ENCODE measurements at places on chromosomes 5 and 9.

DNA sequence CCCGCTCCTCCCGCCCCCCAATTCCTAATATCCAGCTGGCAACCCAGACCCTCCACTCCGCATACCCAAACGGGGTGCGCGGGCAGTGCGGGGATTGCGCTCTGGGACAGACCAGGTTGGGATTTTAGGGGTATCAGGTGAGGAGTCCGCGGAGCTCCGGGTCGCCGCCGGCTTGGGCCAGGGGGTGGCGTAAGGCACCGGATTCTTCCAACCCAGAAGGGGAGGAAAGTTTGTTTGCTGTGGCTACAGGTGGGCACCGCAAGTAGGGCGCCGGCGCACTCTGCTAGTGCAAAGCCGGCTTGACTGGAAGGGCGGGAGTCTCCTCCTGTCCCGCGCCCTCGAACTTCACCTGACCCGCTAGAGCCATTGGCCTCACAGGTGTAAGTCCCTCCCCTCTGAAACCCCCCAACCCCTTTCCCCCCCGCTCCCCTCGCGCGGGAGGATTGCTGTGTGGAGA is 709 bp downstream of the IQGAP2 start:
- DNase-seq, result peak; percentile 56

DNA sequence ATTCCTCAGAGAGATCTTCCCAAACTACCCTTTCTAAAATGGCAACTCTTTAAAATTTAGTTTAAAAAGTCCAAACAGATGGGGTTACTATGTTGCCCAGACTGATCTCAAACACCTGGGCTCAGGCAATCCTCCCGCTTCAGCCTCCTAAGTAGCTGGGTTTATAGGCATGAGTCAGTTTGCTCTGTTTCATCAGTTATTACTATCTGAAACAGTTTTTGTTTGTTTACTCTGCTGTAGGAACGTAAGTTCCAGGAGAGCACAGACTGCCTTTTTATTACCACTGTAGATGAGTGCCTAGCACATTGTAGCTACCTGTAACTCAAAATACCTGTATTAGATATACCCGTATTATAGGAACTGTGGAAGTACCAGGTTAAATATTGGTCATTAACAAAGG is 89.4 kb downstream of the UHRF2 start:
- DNase-seq, result no peak

DNA sequence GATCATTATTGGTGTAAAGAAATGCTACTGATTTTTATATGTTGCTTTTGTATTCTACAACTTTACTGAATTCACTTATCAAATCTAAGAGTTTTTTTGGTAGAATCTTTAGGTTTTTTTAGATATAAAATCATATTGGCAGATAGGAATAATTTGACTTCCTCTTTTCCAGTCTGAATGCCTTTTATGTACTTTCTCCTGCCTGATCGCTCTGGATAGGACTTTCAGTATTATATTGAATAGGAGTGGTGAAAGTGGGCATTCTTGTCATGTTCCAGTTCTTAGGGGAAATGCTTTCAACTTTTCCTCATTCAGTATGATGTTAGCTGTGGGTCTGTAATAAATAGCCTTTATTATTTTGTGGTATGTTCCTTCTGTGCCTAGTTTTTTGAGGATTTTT is 8.3 kb downstream of the AHRR start:
- no peak for DNase-seq

- no peak for DNase-seq
Measured at GRCh38 chr5:35963381-35963843, 25.0 kb upstream of the CAPSL start.

- no peak for DNase-seq
Measured at GRCh38 chr9:131609099-131609830, 63.9 kb downstream of the PRRT1B start.

GRCh38 chr9:5870691-5871090 is 20.0 kb upstream of the MLANA start:
- no peak for DNase-seq

- DNase-seq, result no peak
Measured at GRCh38 chr9:37025071-37025822, 8.8 kb downstream of the PAX5 start.

- no peak for DNase-seq
Measured at GRCh38 chr9:114449236-114449635, 56.0 kb downstream of the WHRN start.

GRCh38 chr5:5419291-5420210 is 2.9 kb upstream of the ICE1 start:
- DNase-seq, result no peak

- DNase-seq, result no peak
Measured at GRCh38 chr9:79660615-79661014, 88.8 kb downstream of the TLE4 start.

- no peak for DNase-seq
Measured at GRCh38 chr5:22596404-22596970, 256.7 kb downstream of the CDH12 start.

- DNase-seq, result no peak
Measured at GRCh38 chr5:172362755-172363154, 79.2 kb upstream of the UBTD2 start.

DNA sequence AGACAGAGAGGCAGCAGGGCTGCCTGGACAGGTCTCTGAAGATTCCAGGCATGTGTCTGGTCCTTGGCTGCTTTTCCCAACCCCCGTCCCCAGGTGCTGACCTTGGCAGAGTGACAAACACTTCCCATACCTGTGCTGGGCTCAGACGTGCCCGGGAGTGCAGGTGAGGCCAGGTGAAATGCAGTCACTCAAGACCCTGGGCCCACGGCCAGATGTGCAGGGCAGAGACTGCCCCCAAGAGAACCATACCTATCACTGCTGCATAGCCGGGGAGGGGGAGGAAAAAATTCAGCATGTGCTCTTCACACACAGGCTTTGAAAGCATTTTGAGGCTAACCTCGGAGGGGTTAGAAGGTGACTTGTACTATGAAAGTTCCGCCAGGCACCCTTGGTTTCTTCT is 22.6 kb downstream of the CCNJL start:
- DNase-seq, result no peak

DNA sequence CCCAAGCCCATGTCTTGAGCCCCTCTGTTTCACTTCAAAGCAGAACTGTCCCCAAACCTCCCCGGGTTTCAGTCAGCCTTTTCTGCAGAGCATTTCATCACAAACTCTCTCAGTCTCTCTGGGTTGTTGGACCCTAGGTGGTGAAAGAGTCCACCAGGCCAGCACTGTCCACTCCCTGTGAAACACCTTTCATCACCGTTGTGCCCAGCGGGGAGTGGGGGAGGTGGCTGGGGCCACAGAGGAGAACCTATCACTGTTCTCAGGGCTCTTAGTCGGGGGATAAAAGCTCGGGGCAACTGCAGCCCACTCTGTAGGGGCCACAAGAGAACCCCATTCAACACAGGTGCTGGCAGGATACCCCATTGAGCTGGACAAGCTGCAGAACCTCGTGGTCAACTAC is 5.4 kb upstream of the RABL6 start:
- no peak for DNase-seq

DNA sequence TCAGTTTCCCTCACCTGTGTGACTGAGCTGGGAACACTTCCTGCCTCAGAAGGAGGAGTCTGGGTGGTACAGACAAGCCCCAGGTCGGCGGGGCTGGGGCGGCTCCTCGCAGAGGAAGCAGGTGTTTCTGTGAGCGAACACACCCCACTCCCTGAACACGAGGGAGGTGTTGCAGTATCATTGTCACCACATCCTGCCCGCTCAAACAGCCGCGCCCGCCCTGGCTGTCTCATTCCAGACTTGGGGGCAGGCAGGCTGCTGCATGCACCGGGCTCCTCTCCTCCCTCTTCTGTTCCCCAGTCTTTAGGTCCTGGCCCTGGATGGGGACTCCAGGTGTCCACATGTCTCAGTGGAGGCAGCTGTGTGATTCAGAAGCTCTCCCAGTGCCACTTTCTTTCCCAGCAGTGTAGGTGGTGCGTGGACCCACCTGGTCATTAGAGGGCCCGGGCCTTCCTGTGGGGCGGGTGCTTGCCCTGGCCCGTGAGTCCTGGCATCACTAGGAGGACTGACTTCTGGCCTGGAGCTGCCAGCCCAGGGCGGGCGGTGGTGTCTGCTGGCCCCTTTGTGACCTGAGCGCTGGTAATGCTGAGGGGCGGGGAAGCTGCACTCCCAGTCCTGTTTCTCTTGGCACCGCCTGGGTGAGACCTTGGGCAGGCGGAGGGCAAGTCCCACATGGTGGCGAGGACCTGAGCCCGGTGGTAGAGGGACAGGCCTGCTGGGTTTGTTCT is 18.3 kb upstream of the PHYHD1 start:
- DNase-seq, result peak; percentile 51

Measured in activated naive CD4-positive, alpha-beta T cell (primary cell).